Glutamatergic neuron (in vitro differentiated cells): ENCODE measurements at places on chromosomes 12 and 14.

DNA sequence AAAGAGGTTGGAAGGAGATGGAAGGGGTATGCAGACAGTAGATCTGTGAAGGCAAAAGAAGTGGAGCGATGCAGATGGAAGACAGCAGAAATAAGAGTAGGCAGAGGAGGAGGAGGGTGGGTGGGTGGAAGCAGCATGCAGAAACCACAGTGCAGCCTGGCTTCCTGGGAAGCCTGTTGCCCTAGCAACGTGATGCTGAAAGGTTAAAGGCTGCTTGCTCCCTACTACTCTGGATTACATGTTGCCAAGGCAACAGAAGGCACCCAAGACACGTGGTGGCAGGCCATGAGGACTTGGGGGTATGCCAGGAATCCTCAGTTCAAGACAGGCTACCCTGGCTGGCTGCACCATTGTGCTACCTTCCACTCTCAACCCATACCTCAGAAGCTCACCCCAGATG lies 129.6 kb downstream of the GRIN2B start:
- peak; percentile 33 for DNase-seq

DNA sequence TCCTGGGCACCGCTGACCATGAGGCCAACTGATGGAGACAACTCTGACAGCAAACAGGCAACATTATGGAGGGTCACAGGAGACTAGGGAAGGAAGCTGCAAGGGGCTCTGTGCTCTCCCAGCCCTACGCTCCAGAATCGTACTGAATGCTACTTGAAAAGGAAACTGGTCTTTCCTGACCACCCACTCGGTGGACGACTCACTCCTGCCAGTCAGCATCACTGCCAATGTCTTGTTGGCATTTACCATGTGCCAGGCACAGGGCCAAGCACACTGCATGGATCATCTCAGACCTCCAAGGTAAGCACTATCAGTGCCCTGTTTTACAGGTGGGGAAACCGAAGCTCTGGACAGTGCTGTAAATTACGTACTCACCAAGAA lies 38.0 kb downstream of the CCDC85C start:
- DNase-seq = no peak

DNA sequence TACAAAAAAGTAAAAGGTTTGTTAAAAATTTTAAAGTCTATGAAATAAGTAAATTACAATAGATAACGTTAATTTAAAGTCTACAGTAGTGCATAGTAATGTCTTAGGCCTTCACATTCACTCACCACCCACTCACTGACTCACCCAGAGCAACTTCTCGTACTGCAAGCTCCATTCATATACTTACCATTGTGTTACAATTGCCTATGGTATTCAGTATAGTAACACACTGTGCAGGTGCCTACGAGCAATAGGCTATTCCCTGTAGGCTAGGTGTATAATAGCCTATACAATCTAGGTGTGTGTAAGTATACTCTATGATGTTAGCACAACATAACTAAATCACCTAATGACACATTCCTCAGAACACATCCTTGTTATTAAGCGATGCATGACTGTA lies 435.3 kb upstream of the TMTC1 start:
- no peak for DNase-seq

GRCh38 chr14:56975521-56975920 lies 165.2 kb upstream of the OTX2 start:
- DNase-seq = no peak

- no peak for DNase-seq
These were observed 65.5 kb downstream of the LRP6 start for GRCh38 chr12:12201274-12201758.

DNA sequence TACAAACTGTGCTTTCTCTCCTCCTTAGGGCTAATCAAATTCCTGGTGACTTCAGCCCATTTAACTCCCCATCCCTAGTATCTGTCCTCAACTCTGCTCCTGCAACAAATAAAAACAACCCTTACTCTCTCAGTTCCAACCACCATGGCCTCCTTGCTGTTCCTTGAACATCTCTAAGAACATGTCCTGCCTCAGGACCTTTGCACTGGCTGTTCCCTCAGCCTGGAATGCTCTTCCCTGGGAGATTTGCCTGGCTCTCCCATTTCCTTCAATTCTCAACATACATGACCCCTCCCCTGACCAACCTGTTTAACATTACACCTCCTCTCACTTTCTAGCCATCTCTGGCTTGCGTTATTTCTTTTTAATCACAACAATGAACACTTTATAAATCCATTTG lies 170.5 kb downstream of the PTPN11 start:
- no peak for DNase-seq

DNA sequence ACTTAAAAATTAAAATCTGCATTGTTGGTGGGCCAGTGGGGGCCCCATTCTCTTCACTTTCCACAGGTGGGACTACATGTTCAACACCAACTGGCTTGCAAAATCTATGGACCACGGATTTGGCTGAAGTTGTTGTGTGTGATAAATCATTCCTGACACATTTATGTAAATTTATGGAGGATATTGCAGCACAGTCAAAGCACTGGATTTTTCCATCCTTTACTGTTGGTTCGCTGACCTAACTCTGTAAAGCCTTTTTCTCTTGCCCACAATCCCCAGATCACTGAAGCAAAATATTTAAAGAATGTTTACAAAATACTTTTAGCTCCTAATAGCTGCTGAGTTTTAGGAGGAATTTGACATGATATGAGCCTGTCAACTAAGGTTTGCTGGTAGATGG lies 219.7 kb upstream of the PRICKLE1 start:
- DNase-seq = no peak

- no peak for DNase-seq
These were observed 70.7 kb downstream of the TAOK3 start for GRCh38 chr12:118302053-118302452.

GRCh38 chr12:111766608-111767361 lies at the start of gene ALDH2:
Gene ALDH2, plus strand, starts transcription at chr12:111766933. Its CDS starts 50 bp downstream, at chr12:111766983.
- DNase-seq = peak; percentile 85

DNA sequence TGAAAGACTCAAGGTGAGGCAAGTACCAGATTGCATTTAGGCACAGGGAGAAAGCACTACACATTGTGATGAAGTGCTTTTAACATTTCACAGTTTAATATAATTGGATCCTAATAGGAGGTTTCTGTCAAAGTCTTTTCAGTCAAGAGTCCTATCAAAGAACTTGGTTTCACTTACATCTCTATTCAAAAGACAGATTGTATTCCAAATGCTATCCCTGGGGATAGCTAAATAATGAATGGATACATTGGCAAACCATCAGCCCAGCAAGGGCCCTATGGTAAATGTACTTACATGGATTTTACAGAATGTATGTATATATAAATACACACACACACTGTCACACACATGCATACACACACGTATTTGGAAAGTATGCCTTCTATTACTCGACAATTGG lies 655.5 kb upstream of the FLRT2 start:
- DNase-seq = no peak

DNA sequence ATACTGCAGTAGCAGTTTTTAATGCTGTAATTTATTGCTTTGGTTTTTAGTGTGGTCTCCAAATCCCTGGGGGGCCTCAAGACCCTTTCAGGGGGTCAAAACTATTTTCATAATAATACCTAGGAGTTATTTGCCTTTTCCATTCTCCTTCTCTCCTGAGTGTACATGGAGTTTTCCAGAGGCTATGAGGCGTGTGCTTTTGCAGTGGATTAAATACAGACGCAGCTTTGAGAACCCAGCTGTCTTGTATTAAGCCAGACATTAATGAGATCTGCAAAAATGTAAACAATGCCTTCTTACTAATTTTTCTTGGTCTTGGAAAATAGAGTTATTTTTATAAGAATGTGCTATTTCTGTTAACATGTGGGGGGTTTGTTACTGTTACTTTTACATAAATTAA lies 68.6 kb downstream of the SLC25A47 start:
- no peak for DNase-seq

DNA sequence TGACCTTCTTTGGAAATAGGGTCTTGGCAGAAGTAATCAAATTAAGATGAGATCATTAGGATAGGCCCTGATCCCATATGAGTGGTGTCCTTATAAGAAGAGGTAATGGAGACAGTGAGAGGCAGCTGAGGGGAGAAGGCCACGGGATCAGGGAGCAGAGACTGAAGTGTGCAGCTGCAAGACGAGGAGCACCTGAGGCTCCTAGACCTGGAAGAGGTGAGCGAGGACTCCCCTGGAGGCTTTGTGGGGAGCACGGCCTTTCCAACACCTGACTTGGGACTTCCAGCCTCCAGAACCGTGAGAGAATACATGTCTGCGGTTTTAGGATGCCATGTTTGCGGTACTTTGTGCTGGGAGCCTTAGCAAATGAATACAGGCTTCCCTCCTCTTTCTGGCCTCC lies 37.5 kb downstream of the LRTM2 start:
- DNase-seq = no peak

DNA sequence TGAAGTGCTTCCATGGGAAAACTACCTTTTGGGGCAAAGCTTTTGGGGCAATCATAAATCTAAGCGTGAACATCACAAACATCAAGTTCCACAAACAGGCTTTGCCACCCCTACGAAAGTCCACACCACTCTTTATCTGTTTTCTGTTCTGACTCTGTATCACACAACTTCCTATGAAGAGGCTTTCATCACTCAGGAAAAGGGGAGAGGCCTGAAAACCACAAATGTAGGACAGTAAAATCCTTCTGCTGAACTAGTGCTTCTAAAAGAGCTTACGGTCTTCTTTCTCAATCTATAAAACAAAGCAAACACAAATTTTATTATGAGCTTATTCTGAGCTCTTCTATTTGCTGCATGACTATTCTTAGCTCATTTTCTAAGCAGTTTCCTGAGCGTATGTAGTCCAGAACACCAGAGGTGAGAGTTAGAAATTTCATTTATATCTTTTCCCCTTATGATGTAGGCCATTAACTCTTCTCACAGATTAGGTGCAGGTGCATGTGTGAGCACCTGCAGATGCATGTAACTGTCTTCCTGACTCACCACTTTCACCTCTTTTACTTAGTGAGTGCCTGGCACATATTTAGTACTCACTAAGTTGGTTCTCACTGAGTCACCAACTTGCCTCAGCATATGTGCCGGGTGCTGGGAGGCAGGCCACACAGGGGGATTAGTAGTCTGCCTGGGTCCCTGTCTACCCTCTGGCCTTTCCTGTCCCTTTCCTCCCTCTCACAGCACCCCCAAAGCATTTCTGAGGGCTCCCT lies 32.9 kb upstream of the SYCP3 start:
- no peak for DNase-seq

DNA sequence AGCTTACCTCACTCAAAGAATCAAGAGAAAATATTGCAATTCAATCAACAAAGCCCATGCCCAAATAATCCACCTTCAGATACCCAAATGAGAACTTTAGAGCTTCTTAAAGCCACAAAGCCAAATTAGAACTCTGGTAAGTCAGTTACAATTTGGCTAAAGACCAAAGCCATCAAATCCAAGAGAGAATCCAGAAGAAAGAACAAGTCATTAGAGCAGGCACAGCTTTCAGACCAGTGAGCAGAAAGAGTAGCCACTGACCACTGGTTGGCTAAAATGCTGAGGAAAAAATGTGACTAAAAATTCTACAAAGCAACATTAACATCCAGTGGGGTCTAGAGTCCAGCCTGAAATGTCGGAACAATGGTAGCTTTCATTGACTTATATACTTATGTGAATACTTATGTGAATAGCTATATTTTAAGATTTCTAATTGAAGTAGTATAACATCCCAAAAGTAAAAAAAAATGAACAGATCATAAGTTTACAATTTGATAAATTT lies 735.2 kb upstream of the TBX3 start:
- DNase-seq = no peak

DNA sequence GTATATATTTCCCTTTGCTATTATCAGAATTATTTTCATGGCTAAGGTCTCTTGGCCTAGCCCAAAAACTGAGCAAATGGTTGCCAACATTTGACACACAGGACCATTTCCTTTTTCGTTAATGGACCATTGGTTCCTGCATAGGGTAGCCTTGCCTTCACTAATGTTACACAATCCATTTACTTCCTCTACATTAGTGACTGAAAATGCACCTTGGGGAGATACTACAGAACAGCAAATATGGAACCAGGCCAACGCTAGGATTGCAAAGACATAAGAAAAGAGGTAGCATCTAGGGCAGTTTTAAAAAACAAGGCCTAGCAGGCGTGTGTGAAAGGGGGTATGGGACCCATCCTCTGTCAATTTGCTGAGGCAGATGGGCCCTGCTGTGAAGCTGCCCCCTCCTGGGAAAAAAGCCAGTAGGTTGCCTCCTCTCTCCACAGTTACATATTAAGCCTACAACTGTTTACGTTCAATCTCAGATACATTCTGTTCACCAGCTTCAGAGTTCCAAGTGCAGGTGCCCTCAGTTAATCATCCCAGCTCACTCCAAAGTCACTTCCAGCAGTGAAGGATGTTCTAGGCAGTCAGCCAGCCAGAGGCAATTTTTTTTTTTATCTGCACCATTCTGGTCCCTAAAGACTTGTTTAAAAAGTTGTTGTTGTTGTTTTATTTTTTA lies 15.0 kb downstream of the AQP6 start:
- DNase-seq = peak; percentile 60

DNA sequence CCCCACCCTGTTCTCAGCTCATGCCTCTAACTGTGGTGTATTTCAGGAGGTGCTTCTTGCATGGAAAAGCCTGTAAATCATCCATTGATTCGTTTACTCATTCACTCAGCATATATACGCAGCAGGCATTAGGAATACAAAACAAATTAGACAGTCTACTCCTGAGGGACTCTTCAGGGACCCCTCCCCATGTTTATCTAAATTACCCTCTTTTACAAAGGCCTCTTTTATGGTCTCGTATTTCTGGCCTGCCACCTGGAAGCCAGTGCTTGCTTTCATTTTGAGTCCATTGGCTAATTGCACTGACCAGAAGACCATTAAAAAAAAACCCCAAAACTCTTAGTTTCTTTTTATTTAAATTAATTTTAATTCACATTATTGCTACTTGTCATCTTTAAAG lies 134.4 kb downstream of the DACT1 start:
- no peak for DNase-seq

DNA sequence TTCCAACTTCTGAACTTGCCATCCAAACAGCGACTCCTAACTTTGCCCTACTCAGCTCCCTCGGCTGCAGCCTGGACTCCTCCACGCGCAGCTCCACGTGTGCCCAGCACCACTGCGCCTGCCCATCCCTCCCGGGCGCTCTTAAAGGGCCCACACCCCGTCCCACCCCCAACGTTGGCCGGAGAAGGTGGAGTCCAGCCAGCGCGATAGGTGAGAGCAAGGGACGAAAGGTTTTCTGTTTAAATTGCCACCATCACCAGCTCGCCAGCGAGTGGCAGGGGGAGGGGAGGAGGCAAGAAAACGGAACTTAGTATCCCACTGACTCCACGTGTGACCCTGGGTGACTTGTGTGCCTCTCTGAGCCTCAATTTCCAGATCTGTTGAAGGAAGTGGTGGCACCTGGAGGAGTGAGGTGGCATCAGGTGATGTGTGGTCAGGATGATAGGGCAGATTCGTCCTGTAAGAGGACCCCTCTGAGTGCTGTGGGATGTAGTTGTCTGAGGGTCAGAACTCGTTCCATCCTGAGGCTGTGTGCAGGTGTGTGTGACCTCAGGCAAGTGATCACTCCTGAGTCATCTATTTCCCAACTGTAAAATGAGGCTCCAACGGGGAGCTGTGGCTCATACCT lies 59.7 kb downstream of the TRPV4 start:
- DNase-seq = no peak

DNA sequence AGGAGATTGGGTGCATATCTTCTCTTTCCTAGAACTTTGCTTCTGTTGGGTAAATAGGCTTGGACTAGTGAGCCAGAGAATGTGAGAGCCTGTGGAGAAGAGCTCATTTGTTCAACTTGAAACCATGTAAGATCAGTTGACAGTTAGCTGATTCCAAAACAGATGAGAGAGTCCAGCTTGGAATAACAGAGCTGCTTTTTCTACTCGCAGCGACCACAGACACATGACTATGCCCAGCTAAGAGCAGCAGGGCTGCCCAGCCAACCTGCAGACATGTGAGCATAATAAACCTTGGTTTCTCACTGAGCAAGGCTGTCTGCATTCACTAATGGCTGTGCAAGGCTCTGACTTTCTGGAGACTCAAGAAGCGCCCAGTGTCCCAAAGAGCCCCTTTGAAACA lies 209.2 kb downstream of the C12orf75 start:
- no peak for DNase-seq
